ENCODE measurements at places on chromosomes 1 and 21.
A peak's percentile ranks its signal among the peaks of the same experiment; 100 is the strongest.

- no peak for DNase-seq
These were observed 75.7 kb downstream of the UCHL5 start for GRCh38 chr1:192983349-192983980.

DNA sequence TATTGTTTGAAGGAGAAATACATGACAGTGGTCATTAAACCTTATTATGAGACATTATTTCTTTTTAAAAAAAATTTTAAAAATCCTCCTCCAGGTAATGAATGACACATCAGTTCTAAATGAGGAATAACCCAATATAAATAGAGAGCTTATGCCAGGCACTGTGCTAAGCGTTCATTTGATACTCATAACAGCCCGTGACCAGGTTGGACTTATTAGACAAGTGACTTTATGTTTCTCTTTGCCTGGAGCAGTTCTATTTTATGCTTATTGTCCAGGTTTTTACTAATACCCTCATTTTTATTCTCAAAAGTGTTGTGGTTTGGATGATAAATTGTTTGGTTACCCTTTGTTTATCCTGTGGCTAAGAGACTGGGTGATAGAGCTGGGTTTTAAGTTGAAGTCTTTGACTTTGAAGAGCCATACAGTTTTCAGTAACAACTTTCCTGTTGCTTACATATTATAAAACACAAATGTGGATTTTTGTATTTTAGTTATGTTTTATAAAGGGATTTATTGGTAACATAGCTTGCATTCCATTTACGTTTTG lies 84.2 kb downstream of the RABGAP1L start:
- no peak for DNase-seq

GRCh38 chr1:19815801-19816736 lies 986 bp upstream of the RNF186 start:
- DNase-seq: no peak

DNA sequence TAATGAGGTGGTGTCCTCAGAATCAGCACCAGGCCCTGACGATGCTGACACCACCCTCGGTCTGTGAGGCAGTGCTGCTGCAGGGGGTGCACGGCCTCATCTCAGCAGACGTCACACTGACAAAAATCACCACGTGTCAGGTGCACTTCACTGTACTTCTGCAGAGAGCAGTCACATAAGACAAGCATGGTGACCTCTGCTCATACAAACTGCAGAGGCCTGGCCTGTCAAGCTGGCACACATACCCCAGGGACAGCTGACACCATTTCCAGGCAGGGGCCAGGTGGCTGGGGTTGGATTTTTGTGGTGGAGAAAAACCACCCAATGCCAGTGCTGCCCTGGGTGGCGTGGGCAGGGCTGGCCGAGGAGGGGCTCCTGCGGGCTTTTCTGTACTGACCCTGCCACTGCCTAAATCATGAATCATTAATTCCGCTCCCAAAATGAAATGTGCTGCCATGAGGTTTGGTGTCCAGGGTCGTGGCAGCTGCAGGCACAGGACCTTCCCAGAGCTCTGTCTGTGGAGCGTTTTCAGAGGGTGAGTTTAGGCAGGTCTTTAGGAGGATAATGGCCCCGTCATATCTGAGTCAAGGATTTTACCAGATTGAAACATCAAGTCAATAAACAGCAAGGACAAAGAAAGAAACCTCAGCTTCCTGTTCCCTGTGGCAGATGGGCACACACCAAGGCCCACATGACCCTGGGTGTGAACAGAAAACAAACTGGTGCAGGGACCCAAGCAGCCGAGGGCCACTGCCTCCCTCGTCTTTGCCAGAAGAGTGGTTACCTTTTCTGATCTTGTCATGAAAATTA lies 33.4 kb upstream of the GPR153 start:
- DNase-seq: no peak

DNA sequence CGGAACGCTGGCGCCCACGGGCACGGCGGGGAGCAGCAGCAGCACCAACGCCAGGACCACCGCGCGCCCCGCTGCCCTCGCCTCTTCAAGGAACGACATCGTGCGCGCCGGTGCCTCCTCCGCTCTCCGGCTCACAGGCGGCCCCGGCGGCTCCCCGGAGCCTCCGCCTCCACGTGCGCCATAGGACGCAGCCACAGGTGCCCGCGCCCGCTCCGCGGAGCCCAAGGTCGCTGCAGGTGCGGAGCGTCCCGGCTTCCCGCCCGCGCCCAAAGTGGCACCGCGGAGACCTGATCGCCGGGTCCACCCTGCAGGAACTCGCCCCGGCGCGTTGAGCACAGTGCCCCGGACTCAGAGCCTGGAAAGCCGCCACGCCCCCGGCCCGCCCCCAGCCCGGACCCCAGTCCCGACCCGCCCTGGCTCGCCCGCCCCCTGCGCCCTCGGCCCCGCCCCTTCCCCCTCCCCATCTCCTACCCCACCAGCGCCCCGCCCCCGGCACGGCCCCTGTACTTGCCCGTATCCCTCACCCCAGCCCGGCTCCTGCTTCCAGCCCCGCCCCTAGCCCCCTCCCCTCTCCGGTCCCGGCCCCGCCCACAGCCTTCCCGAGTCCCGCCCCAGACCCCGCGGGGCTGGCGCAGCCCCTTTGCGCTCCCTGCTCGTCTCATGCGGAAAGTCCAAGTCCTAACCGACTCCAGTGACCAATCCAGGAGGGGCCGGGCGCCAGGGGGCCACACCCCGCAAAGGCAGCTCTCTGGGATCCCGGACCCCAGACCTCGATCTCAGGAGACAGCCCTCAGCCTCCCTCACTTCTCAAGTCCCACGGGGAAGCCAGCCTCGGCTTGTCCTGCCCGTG lies at the start of gene MEGF6:
Gene MEGF6 (minus strand): TSS at position 339 of the 850 bp plus-strand sequence. CDS start 240 bp downstream, at position 99.
- no peak for DNase-seq

GRCh38 chr1:225691861-225692516 lies 39.1 kb upstream of the ENAH start:
- DNase-seq: peak; percentile 68

- no peak for DNase-seq
These were observed 41.2 kb upstream of the RGS8 start for GRCh38 chr1:182725259-182726255.

DNA sequence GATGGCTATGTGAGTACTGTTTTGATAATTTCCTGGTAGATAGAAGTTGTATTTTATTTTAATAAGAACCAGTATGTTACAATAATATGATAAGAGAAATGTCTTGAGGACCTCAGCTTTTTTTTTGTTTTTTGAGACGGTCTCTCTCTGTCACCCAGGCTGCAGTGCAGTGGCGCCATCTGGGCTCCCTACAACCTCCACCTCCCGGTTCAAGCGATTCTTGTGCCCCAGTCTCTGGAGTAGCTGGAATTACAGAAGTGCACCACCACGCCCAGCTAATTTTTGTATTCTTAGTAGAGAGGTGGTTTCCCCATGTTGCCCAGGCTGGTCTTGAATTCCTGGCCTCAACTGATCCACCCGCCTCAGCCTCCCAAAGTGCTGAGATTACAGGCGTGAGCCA lies 968.1 kb upstream of the ADGRL4 start:
- no peak for DNase-seq

DNA sequence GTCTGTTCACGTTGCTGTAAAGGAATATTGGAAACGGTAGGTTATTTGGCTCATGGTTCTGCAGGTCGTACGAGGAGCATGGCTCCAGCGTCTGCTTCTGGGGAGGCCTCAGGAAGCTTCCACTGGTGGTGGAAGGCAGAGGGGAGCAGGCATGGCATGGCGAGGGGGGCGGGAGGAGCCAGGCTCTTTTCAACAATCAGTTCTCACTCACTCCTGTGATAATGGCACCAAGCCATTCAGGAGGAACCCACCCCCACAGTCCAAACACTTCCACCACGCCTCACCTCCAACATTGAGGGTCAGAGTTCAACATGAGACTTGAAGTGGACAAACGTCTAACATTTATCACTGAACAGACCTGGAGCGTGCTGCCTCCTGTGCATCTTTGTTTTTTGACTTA lies 141.2 kb downstream of the PGBD5 start:
- DNase-seq: no peak

DNA sequence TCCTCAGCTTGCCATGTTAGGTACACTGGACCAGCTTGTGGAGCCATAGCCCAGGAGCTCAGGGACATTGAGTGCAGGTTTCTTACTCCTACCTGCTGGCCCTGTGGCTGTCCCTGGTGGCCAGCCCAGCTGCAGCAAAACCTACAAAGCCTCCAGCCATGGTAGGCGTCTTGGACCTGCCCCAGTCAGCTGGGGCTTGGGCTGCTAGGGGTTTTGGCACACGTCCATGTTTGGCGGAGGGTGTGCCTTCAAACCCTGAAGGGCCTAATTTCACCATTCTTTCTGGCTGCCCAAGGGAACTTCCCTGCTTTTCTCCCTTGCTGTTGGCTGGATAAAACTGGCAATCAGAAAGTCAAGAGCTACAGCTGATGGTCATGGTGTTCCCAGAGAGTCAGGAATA lies 25.4 kb downstream of the HMGCS2 start:
- DNase-seq: peak; percentile 6

GRCh38 chr1:228405200-228405978 lies 1.2 kb downstream of the TRIM11 start:
- DNase-seq: peak; percentile 30

DNA sequence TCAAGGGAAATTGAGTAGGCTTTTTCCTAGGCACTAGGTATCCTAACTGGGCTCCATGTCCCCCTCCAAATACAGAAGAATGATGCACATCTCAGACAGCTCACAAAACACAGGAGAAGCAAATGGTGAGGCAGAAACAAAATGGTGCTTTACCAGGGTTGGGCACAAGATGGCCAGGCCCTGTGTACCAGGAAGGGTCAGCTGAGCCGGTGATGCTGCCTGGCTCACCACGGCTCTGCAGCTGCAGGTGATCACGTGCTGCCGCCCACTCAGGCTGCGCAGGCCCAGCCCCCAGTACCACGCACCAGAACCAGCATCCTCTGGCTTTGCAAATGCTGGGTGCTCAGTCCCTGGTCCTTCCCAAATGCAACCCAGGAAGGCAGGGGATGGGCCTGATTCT lies 993 bp upstream of the DSCAM start:
- DNase-seq: no peak

DNA sequence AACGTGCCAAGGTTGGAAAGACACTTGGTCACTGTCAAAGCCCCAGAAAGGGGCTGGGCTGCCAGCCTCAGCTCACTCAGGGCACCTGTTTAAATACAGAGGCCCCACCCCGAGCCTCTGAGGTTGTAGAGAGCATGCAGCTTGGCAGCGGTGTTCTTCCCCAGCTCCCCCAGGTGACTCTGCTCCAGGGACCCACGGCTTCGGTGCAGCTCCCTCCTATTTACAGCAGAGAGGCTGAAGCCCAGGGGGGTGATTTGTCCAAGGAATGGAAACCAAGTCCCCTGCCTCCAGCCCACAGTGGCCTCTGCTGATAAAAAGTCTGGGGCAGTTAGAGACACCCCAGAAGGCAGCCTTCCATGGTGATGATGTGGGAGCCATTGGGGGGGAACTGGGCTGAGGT lies 9.1 kb upstream of the C1QA start:
- DNase-seq: no peak

- peak; percentile 99 for DNase-seq
These were observed 158.3 kb downstream of the TOMM20 start for GRCh38 chr1:234970401-234970730.

DNA sequence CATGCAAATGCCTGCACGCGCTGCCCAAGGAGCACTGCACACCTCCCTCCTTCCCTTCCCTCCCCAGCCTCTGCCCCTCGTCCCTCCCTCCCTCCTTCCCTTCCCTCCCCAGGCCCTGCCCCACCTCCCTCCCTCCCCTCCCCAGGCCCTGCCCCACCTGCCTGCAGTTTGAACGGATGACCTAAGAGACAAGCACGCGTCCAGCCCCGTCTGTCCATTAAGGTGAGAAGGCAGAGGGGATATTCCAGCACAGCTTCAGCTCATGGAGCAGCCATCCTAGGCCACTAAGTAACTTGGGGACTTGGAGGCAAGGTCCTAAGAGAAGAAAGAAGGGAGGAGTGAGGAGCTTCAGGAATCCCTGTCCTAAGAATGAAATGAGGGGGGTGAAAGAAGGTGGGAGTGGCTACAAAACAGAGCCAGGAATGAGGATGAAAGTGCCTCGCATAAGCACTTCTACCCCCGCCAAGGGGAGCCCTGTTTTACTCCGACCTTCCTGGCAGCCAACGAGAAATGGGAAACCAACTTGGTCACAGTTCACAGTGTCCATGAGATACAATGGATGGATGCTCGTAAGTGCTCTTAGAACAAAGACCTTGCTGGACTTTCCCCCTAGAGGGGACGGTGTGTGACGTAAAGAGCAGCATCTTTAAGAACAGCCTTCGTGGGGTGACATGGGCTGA lies 21.3 kb upstream of the EFHD2 start:
- DNase-seq: no peak

DNA sequence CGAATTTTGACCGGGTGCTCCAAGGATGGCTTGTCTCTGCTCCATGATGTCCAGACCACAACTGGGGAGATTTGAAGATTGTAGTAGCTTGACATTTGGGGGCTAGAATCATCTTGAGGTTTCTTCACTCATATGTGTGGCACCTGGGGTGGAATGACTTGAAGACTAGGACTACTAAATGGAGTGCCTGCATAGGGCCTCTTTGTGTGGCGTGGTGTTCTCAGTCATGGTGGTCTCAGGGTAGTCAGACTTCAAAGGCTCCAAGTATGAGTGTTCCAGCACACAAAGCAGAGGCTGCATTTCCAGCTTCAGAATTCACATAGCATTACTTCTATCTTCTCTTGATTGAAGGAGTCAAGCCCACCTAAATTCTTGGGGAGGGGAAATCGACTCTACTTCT lies 16.8 kb downstream of the ATF6 start:
- no peak for DNase-seq

GRCh38 chr1:157135070-157135469 lies 3.1 kb downstream of the ETV3 start:
- no peak for DNase-seq

- DNase-seq: no peak
These were observed 335.9 kb upstream of the DPYD start for GRCh38 chr1:98256700-98257099.

GRCh38 chr1:170634824-170635410 lies 29.0 kb upstream of the PRRX1 start:
- peak; percentile 15 for DNase-seq

DNA sequence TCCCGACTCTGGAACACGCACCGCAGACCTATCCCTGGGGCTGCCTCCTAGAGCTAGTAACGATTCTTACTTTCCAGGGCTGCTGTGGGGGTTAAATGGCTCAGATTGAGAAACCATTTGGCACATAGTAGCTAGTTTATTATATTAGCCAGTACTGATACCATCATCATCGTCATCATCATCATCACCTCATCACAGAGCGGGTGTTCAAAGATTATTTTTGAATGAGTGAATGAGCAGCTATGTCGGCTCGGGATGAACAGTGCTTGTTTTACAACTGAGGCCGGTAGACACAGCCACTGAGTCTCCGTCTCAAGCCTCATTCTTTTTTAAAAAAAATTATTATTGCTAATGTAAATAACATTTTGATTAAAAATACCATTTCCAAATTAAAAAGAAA lies 13.5 kb upstream of the AJAP1 start:
- no peak for DNase-seq

- DNase-seq: no peak
These were observed 18.6 kb downstream of the LURAP1 start for GRCh38 chr1:46221749-46222148.
